ENCODE measurements at places on chromosomes 3 and 15.

DNA sequence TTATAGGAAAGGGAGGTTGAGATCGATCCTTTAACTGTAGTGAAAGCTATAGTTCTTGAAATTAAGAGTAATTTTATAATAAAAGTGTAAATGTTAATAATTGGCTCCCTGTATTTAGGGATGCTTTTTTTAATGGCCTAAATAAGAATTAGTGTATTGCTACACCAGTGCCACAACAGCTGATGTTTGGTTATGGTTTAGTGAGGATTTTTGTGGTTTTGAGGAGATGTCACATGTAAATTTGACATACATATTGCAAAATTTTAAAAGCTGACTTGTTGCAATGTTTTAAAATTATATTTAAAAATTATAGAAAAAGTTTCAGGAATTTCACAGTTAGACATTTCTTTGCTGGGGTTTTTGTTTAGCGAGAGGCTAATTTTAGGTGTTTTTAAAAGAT, 3.9 kb downstream of the TSC22D2 start:
- DNase-seq = no peak

DNA sequence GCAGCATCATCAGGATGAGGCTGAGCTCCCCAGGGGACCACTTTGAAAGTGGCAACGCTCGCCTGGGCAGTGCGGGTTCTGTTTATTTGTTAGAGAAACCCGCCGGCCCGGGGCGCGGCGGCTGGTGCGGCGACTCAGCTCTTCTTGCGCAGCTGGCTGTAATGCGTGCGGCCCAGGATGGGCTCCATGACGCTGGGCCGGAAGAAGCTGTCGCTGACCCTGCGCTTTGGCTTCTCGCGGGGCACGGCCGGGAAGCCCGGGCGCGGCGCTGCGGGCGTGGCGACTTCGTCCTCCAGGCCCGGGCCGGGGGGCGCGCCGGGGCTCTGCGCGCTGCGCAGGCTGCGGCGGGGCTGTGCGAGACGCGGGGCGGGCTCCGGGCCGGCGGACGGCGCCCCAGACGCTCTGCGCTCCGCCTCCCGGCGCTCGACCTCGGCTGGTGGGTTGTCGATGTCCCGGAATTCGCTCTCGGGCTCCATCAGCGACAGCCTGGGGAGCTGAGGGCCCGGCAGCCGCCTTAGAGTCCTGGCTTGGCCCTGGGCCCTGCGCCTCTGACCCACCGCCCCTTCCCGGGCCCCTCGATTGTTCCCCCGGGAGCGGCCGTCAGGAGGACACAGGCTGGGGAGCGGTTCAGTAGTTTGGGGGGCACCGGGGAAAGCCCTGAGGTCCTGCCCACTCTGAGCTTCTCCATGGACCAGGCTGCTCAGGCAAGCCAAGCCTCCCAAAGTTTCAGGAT, 10.3 kb upstream of the KIF7 start:
- DNase-seq = peak; percentile 39

GRCh38 chr3:179801856-179802255, 149.0 kb downstream of the USP13 start:
- DNase-seq = no peak

DNA sequence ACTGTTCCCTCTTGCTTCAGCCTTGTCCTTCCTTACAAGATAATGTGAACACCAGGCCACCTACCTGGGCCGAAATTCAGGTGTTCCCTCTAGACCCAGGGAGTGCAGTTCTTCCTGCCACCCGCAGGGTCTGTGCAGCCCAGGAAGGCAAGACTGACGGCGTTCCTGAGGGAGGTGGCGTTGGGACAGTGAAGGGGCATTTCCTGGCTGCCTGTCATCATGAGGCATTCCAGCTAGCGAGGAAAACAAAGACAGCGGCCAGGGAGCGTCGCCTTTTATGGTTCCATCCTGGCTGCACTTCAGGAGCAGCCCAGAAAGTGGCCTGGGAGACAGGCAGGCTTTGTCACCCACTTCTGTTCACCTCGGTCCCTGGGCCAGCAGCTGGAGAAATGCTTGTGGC, 84.8 kb upstream of the WNT5A start:
- DNase-seq = peak; percentile 44

DNA sequence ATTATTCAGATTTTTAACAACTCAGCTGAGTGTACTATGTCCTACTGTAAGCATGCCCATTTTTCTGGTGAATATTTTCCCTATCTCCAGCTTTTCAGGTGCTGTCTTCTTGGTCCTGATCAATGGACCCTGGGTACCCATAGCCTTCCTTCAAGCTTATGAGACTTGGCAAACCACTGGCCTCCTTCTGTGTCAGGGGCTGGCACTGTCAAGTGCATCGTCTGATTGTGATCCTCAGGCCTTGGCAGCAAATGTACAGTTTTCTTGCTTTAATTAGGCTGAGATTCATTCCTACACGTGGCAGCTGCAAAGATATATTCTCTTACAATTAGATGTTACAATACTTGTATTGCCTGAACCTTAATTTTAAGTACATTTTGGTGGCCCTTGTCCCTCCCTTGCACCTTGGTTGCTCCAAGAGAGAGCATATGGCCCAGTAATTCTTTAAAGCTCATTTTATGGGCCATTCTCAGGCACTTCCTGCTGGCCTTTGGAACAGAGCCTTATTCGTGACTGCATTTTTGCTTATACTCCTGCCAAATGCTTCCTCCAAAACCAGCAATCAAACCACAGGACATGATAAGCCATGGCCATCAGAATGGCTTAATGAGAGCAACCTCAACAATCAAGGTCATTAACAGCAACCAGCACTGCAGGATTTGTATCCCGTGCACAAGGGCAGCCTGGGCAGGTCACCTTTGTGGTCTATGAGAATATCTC, 179.9 kb downstream of the CNTN6 start:
- DNase-seq = peak; percentile 69

GRCh38 chr15:35211240-35211902, 126.3 kb upstream of the NANOGP8 start:
- DNase-seq = no peak

DNA sequence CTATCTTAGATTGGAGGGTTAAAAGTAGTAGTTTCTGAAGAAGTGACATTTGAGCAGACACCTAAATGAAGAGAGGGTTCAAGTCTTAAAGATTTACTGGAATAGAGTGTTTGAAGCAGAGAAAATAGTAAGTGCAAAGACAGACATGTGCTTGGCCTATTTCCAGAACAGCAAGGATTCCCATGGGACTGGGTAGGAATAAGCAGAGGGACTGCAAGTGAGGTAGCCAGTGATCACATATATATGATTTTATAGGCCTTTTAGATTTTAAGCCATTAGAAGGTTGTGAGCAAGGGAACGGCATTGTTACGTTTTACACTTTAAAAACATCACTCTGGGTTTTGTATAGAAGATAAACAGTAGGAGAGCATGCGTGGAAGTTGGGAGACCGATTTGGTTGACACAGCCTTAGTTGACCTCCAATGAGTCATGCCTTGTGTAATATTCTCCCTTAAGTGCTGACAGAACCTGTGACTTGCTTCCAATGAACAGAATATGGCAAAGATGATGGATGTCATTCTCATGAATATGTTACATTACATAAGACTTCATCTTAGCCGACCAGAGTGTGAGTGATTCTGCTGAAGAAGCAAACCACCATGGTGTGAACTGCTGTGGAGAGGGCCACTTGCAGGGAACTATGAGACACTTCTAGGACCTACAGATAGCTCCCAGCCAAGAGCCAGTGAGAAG, 37.1 kb upstream of the SLC4A7 start:
- DNase-seq = no peak

DNA sequence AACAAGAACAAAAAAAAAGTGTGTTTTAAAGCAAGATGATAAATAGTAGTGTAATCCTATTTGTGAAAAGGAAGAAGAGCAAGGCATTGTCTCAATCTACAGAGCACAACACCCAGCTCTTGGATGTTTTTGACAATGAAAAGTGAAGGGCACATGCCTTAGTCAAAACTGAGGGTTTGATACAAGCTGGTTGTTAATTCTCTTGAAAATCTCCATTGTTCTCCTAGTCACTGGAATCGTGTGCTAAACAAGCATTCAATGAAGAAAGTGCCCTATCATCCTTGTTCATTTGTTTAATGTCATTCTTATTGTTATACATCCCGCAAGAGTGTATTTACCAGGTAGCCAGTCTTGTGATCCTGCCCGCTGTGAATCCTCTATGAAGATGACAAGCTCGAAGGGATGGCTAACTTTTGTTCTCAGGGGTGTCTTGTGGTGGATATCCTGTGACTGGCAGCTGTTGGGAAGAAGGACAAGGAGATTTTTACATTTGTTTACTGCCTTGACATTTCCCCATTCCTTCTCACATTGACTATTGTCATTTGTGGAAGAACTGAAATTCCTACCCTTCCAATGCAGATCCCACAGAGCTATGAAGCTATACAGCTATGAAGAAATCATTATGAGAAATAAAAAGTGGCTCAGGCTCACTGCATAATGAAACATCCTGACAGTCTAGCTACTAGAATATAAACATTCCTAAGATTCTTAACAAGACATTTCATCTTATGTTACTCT, 175.9 kb downstream of the VGLL3 start:
- no peak for DNase-seq

DNA sequence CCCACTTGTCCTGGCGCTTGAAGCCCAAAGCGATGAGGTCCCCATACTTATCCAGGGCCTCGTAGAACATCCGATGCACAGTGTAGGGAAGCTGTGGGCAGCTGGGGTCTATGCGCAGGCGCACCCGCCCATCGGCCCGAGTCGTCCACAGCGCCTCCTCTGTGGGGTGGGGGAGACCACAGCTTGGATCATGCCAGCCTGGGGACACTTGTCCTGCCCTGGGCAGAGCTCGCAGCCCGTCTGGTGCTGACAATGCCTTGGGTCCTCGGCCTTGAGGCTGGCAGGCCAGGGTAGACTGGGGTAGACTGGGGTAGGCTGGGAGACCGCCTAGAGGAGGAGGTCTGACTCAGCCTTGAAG, 39.8 kb downstream of the ACSBG1 start:
- no peak for DNase-seq

DNA sequence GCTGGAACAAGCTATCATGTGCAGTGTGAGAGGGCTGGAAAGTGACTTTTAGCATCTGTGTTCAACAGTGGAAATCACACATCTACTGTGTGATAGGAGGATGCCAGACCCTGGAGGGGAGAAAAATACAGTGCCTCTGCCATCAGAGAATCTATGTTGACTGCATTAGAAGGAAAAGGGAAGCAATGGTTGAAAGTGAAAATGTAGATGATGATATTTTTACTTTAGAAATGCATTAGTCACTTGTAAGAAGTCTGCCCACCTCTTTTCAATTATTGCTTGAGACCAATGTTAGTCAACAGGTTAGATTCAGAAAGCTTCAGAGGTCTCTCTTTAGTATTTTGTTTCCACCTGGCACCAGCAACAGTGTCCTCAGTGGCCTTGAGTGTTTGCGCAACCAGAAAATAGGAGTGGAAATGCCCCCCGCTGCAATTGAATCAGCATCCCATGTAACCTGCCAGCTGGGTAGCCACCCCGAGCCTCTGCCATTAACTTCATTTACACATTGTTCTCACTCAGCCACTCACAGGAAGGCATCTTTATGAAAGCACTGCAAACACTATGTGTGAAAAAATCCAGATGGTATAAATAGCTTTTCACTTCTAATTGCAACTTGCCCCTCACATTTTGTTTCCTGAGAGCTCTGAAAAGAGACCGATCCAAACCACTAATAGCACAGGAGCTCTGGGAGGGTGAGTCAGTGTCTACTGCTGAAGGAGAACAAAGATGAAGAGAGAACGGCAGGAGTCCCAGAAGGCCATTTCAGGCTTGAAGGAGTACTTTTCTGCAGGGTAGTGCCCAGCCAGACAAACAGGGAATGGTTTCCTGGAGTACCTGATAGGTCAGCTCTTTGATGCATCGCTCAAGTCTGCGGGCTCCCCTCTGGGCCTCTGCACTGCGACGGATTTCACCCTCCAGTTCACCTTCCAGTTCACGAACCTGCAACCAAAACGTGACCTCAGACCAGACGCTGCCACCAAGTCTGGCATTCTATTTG, 92.1 kb downstream of the HHLA2 start:
- peak; percentile 53 for DNase-seq

- no peak for DNase-seq
Measured at GRCh38 chr15:55007561-55007960, 189.2 kb downstream of the RSL24D1 start.

- DNase-seq = no peak
Measured at GRCh38 chr3:177830411-177830849, 633.1 kb upstream of the TBL1XR1 start.

DNA sequence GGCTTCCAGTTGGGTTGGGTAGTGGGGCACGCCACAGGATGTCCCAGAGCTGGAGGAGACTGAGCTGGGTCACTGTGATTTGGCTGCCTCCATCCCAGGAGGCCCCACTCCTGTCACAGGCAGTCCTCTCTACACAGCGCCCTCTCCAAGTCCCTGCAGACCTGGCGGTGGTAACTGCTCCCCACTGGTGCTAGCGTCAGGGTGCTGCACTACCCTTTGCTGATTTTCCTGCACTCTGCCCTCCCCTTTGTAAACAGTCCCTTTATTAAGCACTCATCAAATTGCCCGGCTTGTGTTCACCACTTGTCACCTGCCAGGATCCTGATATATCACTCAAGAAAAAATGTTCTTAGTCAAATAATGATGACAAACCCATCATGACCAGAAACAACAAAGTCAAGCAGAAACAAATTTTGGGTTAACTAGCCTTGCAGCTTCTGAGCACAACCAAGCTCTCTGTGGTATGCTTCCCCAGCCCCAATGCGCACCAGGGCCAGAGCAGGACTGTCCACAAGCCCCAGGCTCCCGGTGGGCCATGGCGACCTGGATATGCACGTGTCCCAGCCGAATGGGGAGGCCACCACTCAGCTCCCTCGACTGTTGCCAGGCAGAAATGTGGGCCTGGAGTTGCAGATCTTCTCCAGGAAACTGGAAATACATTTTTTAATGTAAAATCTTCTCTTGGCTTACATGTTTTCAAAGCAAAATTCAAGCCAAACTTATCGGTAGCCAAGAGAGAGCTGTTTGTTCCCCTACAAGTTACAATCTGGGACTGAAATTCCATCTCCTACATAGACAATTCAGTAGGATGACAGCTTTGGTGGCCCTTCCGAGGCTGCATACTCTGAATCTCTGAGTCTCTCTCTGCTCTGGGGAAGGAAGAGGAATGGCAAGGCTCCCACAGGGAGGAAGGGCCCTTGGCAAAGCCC, 24.5 kb downstream of the MEGF11 start:
- no peak for DNase-seq

GRCh38 chr3:108728105-108728504, 29.1 kb downstream of the RETNLB start:
- no peak for DNase-seq

DNA sequence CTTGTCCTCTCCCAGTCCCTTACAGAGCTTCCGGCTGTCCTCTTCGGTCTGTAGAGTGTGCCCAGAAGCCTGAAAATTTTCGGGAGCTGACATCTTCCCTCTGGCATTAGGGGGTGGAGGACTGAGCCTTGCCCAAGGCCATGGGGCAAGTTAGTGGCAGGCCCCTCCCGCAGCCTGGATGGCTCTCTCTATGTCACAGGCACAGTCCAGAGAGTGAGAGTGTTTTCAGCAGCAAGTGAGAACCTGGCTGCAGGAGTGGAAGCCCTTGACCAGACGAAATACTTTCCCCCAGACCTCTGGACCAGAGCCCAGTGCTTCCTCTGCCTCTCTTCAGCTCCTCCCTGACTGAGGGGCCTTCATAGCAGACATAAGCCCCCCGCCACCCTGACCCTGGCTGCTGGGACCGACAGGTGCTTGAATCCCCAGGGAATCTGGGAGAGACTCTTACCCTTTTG, 50.5 kb upstream of the SEC22A start:
- DNase-seq = no peak
